ENCODE measurements at places on chromosomes 6 and 20.

DNA sequence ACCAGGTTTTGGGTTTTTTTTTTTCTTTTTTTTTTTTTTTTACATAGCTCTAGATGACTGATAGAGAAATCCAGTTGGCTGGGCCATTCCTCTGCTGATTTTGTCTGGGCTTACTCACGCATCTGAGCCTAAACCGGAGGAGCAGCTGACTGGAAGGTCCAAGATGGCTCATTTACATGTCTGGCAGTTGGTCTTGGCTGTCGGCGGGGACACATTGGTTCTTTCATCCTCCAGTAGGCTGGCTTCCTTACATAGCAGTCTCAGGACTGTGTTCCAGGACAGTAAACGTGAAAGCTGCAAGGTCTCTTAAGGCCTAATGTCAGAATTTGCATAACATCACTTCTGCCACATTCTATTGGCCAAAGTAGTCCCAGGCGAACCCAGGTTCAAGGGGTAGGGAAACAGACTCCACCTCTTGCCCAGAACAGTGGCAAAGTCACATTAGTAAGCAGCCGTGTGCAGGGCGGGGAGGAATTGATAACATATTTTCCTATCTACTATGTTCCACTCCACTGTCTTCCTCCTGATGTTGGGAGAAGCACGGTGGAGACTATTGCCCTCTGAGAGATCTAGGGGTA is 87.0 kb downstream of the CDH22 start:
- no peak for DNase-seq

DNA sequence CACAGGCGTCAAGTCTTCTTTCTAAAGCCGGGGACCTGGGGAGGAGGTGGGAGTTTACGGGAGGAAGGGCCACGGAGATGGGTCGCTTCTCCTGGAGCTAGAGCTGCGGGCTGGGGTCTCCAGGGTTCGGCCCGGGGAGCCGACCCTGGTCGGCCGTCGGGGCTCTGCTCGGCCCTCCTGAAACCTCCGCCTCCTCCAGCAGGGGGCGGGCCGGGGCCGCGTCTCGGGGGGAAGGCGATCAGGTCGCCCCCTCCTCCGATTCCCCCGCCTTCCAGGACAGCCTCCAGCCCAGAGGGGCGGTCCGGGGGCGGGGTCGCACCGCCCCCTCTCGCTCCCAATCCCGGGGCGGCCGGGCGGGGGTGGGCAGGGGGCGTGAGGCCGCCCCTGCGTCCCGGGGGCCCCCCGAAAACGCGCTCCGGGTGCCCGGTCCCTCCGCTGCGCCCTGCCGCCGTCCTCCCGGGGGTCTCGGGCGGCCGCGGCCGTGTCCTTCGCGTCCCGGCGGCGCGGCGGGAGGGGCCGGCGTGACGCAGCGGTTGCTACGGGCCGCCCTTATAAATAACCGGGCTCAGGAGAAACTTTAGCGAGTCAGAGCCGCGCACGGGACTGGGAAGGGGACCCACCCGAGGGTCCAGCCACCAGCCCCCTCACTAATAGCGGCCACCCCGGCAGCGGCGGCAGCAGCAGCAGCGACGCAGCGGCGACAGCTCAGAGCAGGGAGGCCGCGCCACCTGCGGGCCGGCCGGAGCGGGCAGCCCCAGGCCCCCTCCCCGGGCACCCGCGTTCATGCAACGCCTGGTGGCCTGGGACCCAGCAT is at the start of gene CEBPB:
Gene CEBPB (plus strand): TSS at position 580 of the 814 bp plus-strand sequence. CDS start 204 bp downstream, at position 784.
- DNase-seq: peak; percentile 51

DNA sequence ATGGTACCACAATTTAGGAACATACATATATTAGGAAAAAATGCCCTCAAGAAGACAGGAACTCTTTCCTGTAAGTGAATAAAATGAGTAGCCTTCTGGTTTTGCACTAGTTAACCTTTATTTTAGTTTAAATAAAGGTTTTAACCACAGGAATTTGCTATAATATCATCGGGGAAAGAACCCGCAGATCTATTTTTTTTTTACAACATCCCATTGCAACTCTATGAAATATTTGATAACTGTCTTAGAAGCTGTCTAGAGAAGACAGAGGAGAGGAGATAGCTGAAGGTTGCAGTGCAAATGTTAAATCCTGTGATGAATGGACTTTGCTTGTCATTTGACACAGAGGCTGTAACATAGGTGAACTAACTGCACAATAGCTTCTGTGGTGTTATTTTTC is 69.5 kb downstream of the TINAG start:
- no peak for DNase-seq

DNA sequence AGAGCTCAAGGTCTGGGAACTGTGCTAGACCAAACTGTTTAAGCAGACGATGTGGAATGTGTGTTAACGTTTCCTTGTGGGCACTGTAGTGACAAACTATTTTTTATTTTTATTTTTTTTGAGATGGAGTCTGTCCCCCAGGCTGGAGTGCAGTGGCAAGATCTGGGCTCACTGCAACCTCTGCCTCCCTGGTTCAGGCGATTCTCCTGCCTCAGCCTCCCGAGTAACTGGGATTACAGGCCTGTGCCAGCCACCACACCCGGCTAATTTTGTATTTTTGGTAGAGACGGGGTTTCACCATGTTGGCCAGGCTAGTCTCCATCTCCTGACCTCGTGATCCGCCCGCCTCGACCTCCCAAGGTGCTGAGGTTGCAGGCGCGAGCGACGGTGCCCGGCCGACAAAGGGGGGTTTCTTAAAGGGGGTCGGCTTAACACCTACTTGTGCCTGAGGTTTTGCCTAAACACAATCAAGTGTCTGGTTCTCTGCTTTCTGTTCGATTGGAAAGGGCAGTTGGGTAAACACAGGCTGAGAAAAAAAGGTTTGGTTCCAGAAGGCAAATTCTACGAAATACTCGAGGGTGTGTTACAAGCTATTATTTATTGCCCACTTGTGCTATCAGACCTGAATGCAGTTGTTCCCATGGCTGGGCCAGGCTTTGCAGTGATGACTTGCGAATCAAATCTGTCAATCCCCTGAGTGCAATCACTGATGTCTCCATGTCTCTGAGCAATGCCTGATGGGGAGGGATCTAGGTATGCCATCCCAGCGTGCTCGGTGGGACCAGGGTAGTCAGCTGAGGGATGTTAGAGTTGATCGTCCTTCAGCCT is 1.3 kb downstream of the NOP56 start:
- DNase-seq: no peak

DNA sequence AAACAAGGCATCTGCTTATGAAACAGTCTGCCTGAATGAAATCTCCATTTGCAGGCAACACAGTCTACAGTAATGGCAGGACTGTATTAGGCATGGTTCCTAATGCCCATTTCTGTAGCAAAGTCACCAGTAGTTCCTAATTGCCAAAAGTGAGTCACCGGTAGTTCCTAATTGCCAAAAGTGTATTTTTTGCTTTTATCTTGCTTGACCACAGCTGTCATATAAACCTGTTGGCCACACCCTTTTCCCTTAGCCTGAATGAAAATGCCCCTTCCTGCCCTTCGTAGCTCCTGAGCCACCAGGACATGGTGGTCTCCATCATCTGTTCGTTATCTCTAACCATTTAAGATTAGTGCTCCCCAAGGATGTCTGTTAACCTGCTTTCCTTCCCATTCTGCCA is 34.5 kb downstream of the MTHFD1L start:
- DNase-seq: no peak

DNA sequence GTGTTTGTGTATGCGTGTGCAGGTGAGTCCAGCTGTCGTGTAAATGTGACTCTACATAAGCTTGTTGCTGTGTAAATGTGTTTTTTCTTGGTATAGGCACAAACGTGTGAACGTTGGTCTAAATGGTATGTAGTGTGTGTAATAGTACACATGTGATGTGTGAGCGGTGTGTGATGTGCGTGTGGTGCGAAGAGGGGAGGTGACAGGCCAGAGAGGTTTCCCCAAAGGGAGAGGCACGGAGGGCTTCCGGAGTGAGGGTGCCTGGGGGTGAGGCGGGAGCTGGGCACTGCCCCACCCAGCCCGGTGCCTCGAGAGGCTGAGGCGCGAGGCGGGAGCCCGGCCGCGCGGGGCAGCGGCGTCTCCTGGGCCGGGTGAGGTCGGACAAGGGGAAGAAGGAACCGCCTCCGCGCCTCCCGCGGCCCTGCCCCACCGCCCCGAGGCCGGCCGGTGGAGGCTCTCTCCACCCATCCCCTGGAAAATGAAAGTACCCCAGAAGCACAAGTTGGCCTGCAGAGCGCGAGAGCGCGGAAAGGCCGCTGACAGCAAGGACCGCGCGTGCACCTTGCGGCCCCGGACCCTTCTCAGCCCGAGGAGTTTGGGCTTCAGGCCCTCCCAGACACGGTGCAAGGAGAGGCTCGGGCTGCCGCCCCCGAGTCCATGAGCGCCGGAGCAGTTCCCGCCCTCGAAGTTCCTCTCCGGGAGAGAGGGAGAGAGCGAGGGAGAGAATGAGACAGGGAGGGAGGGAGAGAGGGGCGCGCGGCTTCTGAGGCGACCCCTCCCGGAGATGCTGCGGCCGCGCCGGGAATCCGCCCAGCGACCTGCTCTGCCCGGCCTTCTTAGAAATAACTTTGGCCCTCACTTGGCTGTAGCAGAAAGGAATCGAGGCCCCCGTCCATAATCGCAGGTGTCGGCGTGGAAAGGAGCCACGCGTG is 43.2 kb upstream of the OSTM1 start:
- DNase-seq: no peak

GRCh38 chr6:45195137-45195536 is 133.0 kb upstream of the RUNX2 start:
- no peak for DNase-seq

- DNase-seq: no peak
Observed at GRCh38 chr20:38063911-38064530, 30.5 kb downstream of the RPRD1B start.

DNA sequence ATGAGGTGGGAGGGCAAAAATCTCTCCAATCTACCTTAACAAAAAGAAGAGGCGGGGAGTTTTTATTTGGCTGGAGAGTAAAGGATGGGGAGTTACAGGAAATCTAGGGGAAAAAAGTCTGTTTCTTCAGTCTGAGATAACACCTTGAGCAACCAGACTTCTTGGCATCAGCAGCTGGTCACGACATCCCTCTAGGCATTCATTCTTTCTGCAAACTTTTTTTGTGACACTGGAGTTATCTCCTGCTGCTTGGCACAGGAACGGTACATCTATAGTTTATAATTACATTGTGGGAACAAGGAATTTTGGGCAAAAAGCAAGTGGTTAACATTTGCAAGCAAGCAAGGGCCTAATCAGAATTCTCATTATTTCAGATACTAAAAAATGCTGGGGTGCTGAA is 50.6 kb upstream of the IFNGR1 start:
- no peak for DNase-seq

DNA sequence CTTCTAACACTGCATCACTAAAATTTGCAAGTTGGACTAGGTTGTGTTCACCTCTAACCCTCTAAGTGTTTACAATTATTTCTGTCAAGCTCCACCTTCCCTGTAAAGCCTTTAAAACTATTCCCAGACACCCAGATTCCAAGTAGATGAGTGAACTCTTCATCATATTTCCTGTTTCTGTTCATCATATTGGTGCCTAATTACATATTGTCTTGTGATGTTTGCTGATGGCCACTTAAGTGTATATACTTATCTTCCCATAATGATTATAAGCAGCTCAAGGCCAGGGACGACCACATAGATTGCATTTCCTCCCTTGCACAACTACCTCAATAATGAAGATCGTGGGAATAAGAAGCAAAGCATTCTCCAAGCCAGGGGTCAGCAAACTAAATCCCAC is 16.8 kb downstream of the TNFRSF21 start:
- DNase-seq: no peak

- no peak for DNase-seq
Observed at GRCh38 chr20:50521221-50522052, 11.3 kb downstream of the PTPN1 start.
